ENCODE measurements at places on chromosomes 12 and 14.

DNA sequence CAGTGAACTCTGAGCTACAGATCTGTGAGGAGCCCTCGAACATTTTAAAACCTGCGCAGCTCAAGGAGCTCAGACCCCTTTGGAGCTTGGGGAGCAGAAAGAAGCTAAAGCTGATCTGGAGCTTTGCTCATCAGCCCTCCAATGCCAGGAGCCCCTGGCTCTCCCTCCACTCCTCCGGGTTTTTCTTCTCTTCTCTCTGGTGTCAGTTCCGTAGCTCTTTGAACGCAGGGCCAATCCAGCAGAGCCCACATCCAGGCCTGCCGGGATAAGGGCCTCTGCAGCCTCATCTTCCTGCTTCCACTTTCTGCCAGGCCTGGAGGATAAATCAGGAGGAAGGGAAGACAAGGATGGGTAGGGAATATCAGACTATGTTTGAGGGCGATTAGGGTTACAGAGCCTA, 6.0 kb downstream of the HOXC4 start:
- no peak for DNase-seq

- no peak for DNase-seq
Observed at GRCh38 chr14:90608281-90608680, 207.9 kb downstream of the TTC7B start.

- no peak for DNase-seq
Observed at GRCh38 chr14:104361101-104361591, 218.4 kb upstream of the C14orf180 start.

DNA sequence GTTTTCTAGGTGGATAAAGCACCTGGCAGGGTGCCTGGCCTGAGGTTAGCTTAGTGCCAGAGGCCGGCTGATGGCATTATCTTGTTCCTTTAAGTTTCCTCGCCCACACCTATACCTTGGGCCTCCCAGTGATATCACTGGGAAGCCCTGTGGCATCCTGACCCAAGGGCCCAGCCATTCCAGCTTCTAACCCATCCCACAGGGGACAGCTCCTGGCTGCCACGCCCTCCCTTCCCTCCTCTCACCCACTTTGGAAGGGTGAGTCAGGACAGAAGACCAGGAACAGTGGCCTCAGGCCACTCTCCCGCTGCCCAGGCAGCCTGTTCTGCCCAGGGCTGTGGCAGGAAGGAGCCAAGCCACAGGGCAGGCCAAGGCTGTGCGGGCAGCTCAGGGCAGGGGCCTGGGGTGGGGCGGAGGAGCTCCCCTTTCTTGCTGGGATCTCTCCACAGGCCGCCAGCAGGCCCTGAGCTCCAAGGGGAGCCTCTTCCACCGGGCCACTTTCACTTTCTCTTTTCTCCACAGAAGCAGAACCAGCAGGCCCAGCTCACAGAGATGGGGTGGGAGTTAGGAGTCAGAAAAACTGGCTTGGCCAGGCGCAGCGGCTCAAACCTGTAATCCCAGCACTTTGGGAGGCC, 75.1 kb downstream of the IRF2BPL start:
- DNase-seq, result peak; percentile 50

- no peak for DNase-seq
Observed at GRCh38 chr14:60488175-60488574, 2.3 kb upstream of the C14orf39 start.

GRCh38 chr12:55957106-55957859, 8.6 kb downstream of the PMEL start:
- no peak for DNase-seq

- no peak for DNase-seq
Observed at GRCh38 chr12:124402248-124403066, 107.6 kb downstream of the RFLNA start.

DNA sequence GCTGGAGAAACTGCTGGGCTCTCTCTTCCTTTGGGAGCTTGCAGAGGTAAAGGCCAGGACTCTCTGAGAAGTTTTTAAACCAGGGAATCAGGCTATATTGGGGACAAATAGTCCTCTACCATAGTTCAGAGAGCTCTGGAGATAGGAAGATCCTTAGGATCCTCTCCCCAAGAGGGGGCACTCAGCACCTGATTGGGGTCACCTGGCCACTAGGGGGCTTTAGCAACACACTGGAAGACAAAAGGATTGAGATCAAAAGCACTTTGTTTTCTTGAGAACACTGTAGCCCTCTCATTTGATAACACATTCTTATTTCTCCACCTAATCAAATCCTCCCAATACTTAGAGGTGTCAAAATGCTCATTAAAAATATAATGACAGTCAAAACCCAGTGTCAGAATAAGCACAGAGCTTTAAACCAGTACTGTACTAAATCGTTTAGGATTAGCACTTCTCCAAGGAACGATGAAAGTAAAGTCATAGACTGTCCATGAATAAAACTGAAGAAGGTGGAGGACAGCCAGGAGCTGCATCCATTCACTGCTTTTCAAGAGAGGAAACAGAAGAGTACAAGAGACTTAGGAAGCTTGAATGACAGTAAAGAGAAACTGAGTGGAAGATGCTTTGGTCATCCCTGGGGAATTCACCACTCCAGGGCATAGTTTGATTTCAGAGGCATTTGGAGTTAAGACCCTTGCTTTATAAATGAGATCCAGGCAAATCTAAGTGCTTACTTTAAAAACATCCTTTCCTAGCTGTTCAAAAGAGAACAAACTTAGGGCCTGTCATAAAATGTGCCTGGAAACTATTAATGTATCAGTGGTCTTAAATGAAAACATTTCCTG, 26.5 kb downstream of the BMP4 start:
- DNase-seq, result peak; percentile 5

DNA sequence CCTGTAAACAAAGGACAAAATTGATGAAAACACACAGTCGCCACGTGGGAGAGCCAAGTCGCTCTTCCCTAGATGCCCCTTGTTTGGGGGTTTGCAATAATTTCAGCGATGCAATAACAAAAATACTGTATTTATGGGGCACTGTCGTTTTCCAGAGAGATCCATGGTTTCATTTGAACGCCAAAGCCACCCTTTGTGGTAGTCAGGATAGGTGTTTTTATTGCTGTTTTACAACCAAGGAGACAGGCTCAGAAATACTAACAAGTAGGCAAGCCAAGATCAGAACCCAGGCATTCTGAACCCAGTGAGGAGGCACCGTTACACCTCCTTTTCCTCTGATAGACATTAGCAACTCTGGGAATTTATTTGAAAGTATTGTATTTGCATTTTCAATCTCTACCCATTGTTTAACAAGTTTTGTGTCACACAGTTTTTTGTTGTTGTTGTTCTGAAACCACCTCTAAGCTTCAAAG, 831 bp upstream of the BTBD7 start:
- no peak for DNase-seq

DNA sequence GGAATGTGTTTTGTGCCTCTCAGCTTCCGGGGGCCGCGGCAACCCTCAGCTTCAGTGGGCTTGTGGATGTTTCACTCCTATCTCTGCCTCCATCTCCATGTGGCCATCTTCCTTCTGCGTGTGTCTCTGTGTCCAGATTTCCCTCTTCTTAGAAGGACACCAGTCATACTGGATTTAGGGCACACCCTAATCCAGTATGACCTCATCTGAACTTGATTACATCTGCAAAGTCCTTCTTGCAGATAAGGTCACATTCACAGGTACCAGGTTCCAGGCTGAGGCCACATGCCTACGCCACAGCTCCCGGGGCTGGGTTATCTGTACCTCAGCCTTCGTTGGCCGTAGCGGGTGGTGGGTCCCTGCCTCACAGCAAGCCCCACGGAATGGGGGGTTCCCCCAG, 68.9 kb downstream of the ZNF664 start:
- DNase-seq, result no peak

- DNase-seq, result no peak
Observed at GRCh38 chr14:104690861-104691455, 1.5 kb downstream of the INF2 start.

DNA sequence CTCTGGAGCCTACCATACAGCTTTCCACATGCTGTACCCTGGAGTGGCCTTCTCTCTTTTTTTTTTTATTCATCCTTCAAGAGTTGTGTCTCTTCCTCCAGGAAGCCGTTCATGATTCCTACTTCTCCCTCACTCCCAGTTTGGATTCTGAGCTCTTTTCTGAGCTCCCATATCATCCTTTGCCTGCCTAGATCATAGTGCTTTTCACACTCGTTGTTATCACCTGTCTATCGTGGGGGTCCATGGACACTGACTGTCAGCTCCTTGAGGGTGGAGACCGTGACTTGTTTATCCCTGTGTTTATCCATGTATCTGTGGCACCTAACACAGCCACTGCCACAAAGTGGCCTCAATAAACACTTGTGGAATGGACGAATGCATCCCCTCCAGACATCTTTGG, 7.0 kb downstream of the AK7 start:
- no peak for DNase-seq

DNA sequence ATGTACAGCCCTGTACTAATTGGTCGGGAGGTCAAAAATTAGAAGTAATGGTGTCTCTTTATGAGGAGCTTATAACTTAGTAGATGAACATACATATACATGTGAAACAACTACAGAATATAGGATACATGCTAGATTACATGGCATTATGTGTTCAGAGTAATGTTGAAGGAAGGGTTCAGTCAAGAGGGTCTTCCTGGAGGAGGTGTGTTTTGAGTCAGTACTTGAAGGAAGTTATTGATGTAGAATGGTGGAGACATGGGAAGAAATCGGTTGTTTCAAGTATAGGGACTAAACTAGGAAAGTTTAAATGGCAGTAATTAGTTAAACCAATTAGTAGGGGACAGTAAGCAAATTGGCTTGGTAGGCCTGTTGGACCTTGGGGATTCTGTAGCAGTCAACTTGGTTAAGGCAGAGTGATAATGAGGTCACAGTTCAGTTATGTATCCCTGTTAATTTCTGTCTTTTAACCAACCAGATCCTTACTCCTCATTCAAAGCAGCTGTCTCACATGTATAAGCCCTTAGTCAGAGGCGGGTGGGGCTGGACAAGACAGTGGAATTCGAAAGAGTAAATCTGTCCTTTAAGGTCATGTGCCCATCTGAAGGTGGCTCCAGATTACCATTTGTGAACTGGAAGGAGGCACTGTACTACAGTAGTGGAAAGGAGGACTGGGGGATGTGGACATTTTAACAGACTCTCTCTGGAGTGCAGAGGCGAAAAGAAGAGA, 3.5 kb upstream of the ANKRD52 start:
- no peak for DNase-seq

DNA sequence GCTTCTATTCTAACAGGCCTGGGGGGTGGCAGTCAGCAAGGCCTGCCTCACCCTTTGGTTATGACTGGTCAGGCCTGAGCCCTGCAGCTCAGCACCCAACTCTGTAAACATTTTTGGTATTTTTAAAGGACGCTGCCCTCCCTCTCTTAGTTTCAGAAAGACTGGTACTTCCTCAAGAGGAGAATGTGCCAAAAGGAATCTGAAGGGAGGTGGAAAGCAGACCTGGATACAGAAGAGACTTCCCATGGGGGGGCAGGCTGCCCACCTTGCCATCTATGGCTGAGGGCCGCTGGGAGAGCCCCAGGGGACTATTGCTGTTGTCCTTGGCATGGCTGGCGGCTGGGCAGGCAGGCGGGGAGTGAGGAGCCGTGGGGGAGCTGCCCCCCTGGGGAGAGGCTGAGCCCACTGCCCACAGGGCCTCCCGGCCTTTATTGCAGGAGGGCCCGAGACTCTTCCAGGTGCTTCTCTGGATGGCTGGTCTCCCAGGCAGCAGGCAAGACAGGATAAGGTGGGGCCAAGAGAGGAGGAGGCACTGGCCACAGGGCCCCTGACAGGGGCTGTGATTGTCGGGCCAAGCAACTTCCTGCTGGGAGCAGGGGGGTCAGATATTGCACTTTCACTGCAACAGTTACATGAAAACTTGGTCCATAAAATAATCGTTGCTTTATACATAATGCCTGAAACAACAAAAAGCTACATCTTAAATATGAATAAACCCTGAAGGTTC, 3.5 kb downstream of the ARL6IP4 start:
- DNase-seq, result no peak

GRCh38 chr12:1880876-1881275, 37.6 kb downstream of the CACNA2D4 start:
- no peak for DNase-seq

GRCh38 chr12:20368114-20368650, at the start of gene PDE3A:
TSS of gene PDE3A (plus strand) at chr12:20368537. CDS start at chr12:20369285, 748 bp downstream.
- DNase-seq, result no peak

DNA sequence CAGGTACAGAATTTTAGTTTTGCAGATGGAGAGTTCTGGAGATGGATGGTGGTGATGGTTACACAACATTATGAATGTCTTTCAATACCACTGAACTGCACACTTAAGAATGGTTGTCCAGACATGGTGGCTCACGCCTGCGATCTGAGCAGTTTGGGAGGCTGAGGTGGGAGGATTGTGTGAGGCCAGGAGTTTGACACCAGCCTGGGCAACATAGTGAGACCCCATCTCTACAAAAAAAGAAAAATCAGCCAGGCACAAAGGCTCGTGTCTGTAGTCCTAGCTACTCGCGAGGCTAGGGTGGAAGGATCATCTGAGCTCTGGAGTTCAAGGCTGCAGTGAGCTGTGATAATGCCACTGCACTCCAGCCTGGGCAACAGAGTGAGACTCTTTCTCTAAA, 8.1 kb upstream of the USP30 start:
- DNase-seq, result no peak

DNA sequence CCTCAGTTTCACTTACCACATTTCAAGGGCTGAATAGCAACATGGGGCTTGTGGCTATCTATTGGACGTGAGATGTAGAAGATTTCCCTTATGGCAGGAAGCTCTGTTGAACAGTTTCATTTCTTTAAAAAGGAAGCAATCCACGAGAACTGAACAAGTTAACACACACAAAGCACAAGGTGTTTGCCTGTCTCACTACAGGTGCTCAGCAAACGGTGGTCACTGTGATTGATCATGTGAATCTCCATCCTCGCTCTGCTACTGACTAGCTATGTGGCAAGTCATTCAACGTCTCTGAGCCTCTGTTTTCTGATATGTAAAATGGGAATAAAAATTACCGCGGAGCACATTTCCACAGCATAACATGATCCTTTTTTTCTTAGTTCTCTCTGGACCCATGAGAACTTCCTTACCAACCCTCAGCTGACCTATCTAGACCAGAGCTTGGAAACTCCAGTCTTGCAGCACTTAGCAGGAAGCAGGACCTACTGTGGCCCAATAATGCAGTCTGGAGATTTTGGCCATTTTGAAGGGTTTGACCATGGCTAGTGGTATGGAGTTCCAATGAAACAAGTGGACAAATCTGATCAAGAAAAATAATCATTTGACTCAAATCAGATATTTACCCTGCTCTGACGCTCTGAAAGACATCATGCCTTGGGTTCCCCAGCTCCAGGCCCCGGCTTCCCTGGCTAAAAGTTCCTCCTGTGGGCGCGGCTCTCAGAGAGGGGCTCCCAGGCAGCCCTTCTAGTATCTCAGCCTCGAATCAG, 278.8 kb downstream of the ZFP36L1 start:
- DNase-seq, result no peak
